Activated CD4-positive, alpha-beta memory T cell treated with anti-CD3 and anti-CD28 coated beads for 36 hours (primary cell): ENCODE measurements at places on chromosomes 1 and 21.
A peak's percentile ranks its signal among the peaks of the same experiment; 100 is the strongest.

- peak; percentile 65 for DNase-seq
Measured at GRCh38 chr1:160711602-160712311, at the start of gene CD48. Gene CD48, minus strand, starts transcription at chr1:160711822. Its CDS starts 59 bp downstream, at chr1:160711763.

GRCh38 chr1:218677026-218677425 lies 331.9 kb downstream of the TGFB2 start:
- DNase-seq, result no peak

- DNase-seq, result no peak
Measured at GRCh38 chr21:18467715-18468114, 64.1 kb upstream of the TMPRSS15 start.

- DNase-seq, result peak; percentile 71
Measured at GRCh38 chr1:183590244-183591191, at the start of gene NCF2. Gene NCF2, minus strand, starts transcription at chr1:183590459. Its CDS starts 130 bp downstream, at chr1:183590329.

GRCh38 chr1:239306426-239306825 lies 79.9 kb upstream of the CHRM3 start:
- no peak for DNase-seq

- no peak for DNase-seq
Measured at GRCh38 chr1:81225789-81226602, 574.7 kb upstream of the ADGRL2 start.
